Smooth muscle cell of trachea (primary cell): ENCODE measurements at places on chromosomes 6 and 20. TPM values are rescaled to one million over a fixed set of nuclear protein-coding genes. Genes with fewer than 3 reads are reported as not detected.

Gene FGD2
- total RNA-seq = not detected in 2 replicates

Gene GPR63
- 0.29 and 0.99 TPM in 2 replicates for total RNA-seq

Gene SEMG1
- not detected in 2 replicates for total RNA-seq

Gene FBXO5
- 3.8 and 21.4 TPM in 2 replicates for total RNA-seq

Gene TBX18
- total RNA-seq = 28.1 and 55.7 TPM in 2 replicates

Gene KCNK17
- total RNA-seq = not detected in 2 replicates

Gene CTAGE9
- not detected in 2 replicates for total RNA-seq

Gene TNXB
- total RNA-seq = 7.7 and 77.6 TPM in 2 replicates

Gene SLC35D3
- not detected in 2 replicates for total RNA-seq
